ENCODE measurements at places on chromosomes 5 and 9. TPM values are rescaled to one million over a fixed set of nuclear protein-coding genes. Genes with fewer than 3 reads are reported as not detected.

DNA sequence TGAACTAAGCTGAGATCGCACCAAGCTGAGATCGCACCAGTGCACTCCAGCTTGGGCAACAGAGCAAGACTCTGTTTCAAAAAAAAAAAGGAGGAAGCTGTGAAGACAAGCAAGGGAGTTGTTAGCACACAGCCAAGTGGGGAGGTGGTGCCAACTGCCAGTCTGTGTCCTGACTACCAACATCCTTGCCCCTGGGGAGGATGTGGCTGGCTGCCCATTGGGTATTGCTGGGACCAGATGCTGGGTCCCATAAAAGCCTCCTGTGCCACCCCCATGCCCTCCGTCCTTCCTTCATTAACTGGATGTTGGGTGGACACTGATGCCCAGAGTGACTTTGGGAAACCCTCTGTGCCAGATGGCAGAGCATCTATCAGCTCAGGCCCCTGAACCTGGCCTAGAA lies 157.1 kb upstream of the COL5A1 start:
- H3K4me1 ChIP-seq: peaks cover 32% of the 10 kb centered on the region
- H3K27me3 ChIP-seq: peaks cover 8% of the 10 kb centered on the region
- DNase-seq: no peak
- no peak overlapping the region for H3K4me3 ChIP-seq
- H3K36me3 ChIP-seq: no peaks in the 10 kb centered on the region

GRCh38 chr5:96712100-96712746 lies 50.0 kb downstream of the CAST start:
- DNase-seq: no peak
- H3K4me1 ChIP-seq: peaks cover 25% of the 10 kb centered on the region
- no peaks in the 10 kb centered on the region for H3K27me3 ChIP-seq
- H3K27ac ChIP-seq: no peak overlapping the region
- H3K4me3 ChIP-seq: no peak overlapping the region

DNA sequence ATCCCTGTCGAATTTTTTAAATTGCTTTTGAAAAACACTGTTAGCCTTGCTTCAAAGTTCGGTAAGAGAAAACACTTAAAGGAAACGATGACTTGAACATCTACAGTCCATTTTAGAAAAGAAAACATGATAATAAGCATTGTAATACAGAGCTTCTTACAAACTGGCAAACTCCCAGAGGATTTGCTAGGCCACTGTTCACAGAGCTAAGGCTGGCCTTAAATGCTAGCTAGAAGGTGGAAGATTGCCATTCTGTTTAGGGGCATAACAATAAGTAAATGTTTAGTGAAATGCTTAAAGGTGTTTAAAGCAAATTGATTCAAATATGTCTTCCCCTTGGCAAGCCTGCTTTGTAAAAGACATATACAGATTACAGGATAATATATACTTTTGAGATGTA lies 169.6 kb downstream of the TLE4 start:
- no peak overlapping the region for H3K4me3 ChIP-seq
- H3K27me3 ChIP-seq: no peaks in the 10 kb centered on the region
- H3K36me3 ChIP-seq: no peaks in the 10 kb centered on the region
- H3K27ac ChIP-seq: no peak overlapping the region
- no peak for DNase-seq
- H3K4me1 ChIP-seq: peaks cover 3% of the 10 kb centered on the region

- peaks cover 36% of the 10 kb centered on the region for H3K4me1 ChIP-seq
- H3K4me3 ChIP-seq: peak overlapping the region; percentile 91
- no peak for DNase-seq
- H3K27ac ChIP-seq: peak overlapping the region; percentile 94
- H3K36me3 ChIP-seq: peaks cover 6% of the 10 kb centered on the region
These were observed 1.6 kb upstream of the MARCHF6 start for GRCh38 chr5:10351919-10352318.

- peaks cover 19% of the 10 kb centered on the region for H3K4me1 ChIP-seq
- H3K27ac ChIP-seq: no peak overlapping the region
- peaks cover 6% of the 10 kb centered on the region for H3K27me3 ChIP-seq
- H3K4me3 ChIP-seq: no peak overlapping the region
- no peak for DNase-seq
- no peaks in the 10 kb centered on the region for H3K36me3 ChIP-seq
These were observed 10.3 kb upstream of the FCN2 start for GRCh38 chr9:134870301-134870694.

DNA sequence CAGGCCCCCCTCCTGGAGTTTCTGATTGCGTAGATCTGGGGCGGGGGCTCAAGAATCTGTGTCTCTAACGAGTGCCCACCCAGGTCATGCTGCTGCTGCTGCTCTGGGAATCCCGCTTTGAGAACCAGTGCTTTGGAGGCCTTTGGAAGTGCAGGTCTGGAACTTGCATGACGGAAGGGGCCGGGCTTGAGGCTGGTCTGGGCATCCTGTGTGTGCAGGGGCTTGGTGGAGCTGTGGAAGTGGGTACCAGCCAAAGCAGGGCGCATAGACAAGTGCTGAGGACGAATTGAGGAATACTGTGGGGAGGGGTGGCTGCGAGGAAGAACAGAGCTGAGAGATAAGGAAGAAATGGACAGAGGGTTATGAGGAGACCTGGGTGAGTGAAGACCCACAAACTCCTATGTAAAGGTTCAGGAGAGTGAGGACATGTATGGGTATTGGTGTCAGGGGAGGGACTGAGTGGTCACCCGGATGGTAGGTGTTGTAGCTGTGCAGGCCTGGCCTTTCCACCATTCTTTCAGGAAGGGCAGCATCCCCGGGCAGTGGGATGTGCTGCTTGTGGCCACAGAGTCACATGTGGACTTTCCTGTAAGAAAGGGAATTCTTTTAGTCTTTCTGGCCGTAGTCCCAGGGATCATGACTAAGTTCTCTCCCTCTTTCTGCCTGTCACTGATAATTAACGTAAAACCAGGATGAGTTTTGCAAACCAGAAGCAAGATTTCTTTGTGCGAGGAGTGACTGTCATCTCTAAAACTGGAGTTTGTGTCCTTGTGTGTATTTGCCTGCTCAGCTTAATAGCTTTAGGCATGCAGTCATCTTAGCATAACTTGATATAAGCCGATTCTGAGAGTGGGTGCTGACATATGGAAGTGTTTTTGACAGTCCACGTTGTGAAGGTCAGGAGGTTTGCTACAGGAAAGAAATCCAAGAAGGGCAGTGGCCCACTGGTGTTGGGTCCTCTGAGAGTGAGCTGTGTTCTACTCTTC lies 43.3 kb upstream of the TJP2 start:
- H3K4me3 ChIP-seq: no peak overlapping the region
- no peaks in the 10 kb centered on the region for H3K27me3 ChIP-seq
- no peaks in the 10 kb centered on the region for H3K4me1 ChIP-seq
- no peaks in the 10 kb centered on the region for H3K36me3 ChIP-seq

GRCh38 chr5:87807783-87808182 lies 395.1 kb upstream of the CCNH start:
- H3K36me3 ChIP-seq: no peaks in the 10 kb centered on the region
- no peaks in the 10 kb centered on the region for H3K27me3 ChIP-seq
- H3K4me1 ChIP-seq: no peaks in the 10 kb centered on the region
- H3K27ac ChIP-seq: no peak overlapping the region
- no peak for DNase-seq

DNA sequence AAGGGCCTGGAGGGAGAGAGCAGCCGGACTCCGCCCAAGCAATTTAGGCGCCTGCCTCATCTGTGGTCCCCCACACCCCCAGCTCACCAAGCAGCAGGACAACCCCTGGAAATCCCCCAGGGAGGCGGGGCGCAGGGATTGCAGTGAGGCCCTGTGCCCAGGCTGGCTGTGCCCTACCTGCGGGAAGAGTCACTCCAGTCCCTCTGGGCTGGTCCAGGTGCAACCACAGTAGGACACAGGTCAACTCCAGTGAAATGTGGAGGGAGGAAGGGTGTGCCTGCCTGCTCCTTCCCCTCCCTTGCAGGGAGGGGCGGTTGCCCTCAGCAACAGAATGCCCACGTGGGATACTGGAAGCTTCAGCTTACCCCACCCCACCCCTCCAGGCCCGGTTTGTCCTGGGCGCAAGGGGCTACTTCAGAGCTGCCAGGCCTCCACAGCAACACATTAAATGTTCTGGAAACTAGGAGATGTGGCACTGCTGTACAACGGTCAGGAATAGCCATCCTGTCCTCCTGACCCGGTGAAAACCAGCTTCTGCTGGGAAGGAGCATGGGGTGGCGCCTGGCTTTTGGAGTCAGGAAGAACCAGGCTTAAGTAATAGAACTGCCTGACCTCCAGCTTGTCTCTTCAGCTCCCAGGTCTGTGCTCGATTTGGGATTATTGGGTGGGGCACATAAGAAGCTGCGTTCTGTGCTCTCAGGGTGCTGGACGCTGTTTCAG lies 22.5 kb downstream of the ABO start:
- no peaks in the 10 kb centered on the region for H3K36me3 ChIP-seq
- H3K4me3 ChIP-seq: no peak overlapping the region
- H3K27me3 ChIP-seq: peaks cover 15% of the 10 kb centered on the region
- H3K27ac ChIP-seq: no peak overlapping the region

DNA sequence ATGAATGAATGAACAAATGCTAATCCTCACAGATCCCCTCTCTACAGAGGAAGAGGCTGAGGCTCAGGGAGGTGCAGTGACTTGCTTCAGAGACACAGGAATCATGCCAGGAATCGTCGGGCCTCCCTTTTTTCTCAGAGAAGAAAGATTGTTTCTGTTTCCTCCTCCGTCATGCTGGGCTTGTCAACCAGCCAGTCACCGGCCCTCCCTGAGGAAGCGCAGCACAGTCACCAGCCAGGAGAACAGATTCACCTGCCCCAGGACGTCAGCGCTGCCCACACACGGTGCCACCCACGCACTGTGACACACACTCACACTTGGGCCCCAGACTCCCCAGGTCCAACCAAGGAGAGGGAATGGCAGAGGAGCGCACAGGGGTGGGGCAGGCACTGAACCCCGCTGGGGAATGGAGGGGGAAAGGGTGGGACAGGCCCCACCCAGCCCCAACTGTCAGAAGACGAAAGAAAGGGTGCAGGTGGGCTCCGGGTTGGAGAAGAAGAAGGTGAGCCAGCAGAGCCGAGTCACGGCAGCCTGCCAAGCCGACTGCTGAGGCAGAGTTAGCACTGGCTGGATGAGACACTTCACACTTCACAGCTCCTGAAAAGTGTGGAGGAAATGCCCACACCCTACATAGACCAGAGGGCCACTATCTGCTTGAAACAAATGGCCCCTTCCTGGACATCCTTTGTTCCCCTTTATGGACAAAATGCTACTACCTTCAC lies 13.8 kb upstream of the ERGIC1 start:
- DNase-seq: no peak
- no peak overlapping the region for H3K4me3 ChIP-seq
- no peak overlapping the region for H3K27ac ChIP-seq

DNA sequence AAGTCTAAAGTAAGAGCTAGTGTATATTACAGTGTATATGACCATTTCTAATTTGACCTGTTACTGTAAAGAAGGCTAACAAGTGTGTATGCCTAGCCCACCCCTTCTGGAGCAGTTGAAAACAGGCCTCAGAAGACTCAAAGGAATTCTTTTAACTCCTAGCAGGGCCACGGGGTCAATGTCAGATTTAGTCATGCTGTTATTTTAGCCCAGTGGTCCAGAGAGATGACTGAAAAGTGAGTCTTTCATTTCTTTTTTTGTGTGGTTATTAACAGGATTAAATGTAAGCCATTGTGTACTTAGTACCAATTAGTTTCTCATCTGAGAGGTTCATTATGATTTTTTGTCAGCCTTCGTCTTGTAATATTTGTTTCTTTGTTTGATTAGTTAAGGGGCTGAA lies 24.4 kb downstream of the ZCCHC7 start:
- peaks cover 28% of the 10 kb centered on the region for H3K36me3 ChIP-seq
- no peaks in the 10 kb centered on the region for H3K27me3 ChIP-seq
- H3K4me3 ChIP-seq: peak overlapping the region; percentile 20
- peaks cover 68% of the 10 kb centered on the region for H3K4me1 ChIP-seq

- DNase-seq: no peak
- peaks cover 59% of the 10 kb centered on the region for H3K4me1 ChIP-seq
- peaks cover 17% of the 10 kb centered on the region for H3K36me3 ChIP-seq
- H3K27ac ChIP-seq: no peak overlapping the region
These were observed 25.9 kb downstream of the ERBIN start for GRCh38 chr5:65952259-65952658.

DNA sequence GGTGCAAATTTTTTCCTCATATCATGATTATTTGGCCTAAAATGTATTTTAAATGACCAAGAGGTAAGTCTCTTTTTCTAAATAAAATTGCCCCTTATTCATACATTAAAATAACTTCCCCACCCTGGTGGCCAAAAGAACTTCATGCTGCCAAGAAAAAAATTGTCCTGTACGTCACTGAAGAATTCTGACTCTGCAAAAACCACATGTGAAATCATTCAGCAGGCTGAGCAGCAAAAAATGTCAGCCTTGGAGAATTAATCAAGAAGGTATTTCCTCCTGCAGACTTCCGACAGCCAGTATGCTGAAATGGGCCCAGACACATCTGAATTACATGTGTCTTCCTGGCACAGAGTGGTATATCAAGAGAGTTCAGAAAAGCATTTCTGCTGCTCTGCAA lies 94.6 kb upstream of the HMHB1 start:
- no peak overlapping the region for H3K27ac ChIP-seq
- peaks cover 11% of the 10 kb centered on the region for H3K4me1 ChIP-seq
- no peak for DNase-seq
- H3K27me3 ChIP-seq: no peaks in the 10 kb centered on the region
- no peaks in the 10 kb centered on the region for H3K36me3 ChIP-seq

DNA sequence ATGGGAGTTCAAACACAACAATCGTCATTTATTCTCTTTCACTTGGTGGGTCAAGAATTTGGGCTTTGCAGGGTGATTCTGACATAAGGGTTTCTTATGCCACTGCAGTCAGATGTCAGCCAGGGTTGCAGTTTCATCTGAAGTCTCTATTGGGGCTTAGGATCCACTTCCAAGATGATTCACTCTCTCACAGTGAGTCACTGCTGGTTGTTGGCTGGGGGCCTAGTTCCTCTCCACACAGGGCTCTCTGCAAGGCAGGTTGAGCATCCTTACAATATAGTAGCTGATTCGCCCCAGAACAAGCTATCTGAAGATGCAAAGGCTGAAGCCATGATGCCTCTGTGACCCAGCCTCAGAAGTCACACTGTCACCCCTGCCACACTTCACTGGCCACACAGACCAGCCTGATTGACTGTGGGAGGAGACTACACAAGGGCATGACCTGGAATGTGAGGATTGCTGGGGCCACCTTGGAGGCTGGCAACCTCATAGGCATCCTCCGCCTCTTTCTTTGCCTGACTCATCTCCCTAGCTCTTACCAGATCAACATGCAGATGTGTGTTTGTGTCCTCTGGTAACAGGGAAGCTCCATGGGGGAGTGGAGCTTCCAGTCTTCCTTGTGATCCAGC lies 4.5 kb upstream of the CARD19 start:
- H3K27me3 ChIP-seq: no peaks in the 10 kb centered on the region
- peak; percentile 14 for DNase-seq
- peaks cover 61% of the 10 kb centered on the region for H3K4me1 ChIP-seq
- no peak overlapping the region for H3K4me3 ChIP-seq

- no peaks in the 10 kb centered on the region for H3K27me3 ChIP-seq
- no peak overlapping the region for H3K27ac ChIP-seq
- H3K4me3 ChIP-seq: no peak overlapping the region
- DNase-seq: no peak
- peaks cover 67% of the 10 kb centered on the region for H3K36me3 ChIP-seq
These were observed 254.2 kb downstream of the RFX3 start for GRCh38 chr9:3271581-3271980.

GRCh38 chr5:66469684-66470083 lies 126.5 kb upstream of the MAST4 start:
- no peaks in the 10 kb centered on the region for H3K36me3 ChIP-seq
- H3K27me3 ChIP-seq: no peaks in the 10 kb centered on the region
- H3K4me1 ChIP-seq: peaks cover 15% of the 10 kb centered on the region
- no peak overlapping the region for H3K27ac ChIP-seq
- DNase-seq: no peak
- no peak overlapping the region for H3K4me3 ChIP-seq

The BTNL3 gene
- total RNA-seq: not detected

The NUDT2 gene
- 19.7 TPM for total RNA-seq

The RELL2 gene
- total RNA-seq: 16.8 TPM

The CMBL gene
- total RNA-seq: not detected

The ACTBL2 gene
- total RNA-seq: not detected

The ZBTB43 gene
- total RNA-seq: 20.3 TPM

The INSL6 gene
- not detected for total RNA-seq

The SLCO4C1 gene
- 0.33 TPM for total RNA-seq

The DENND4C gene
- 27.1 TPM for total RNA-seq
